ENCODE measurements at places on chromosomes 16 and 17. TPM values are rescaled to one million over a fixed set of nuclear protein-coding genes. Genes with fewer than 3 reads are reported as not detected.

SLC6A4 gene
- total RNA-seq = 0.11 TPM

MAPT gene
- 0.75 TPM for total RNA-seq

ALOX12 gene
- total RNA-seq = 0.75 TPM

MFSD6L gene
- total RNA-seq = not detected

ETV4 gene
- total RNA-seq = 2.9 TPM

GLG1 gene
- 188 TPM for total RNA-seq

ABCA8 gene
- total RNA-seq = 7.6 TPM

GNG13 gene
- not detected for total RNA-seq

FOXN1 gene
- under 0.01 TPM for total RNA-seq

KRTAP4-1 gene
- 0.11 TPM for total RNA-seq

ATP6V0C gene
- total RNA-seq = 13.2 TPM

DRC3 gene
- total RNA-seq = 0.55 TPM

KRT27 gene
- total RNA-seq = not detected

TRPV3 gene
- 1.00 TPM for total RNA-seq

CACNG5 gene
- not detected for total RNA-seq

RASL10B gene
- 1.5 TPM for total RNA-seq

KCTD11 gene
- 6.5 TPM for total RNA-seq

KRTAP1-5 gene
- 54.1 TPM for total RNA-seq

CDC6 gene
- 41.8 TPM for total RNA-seq

TMEM97 gene
- total RNA-seq = 20.5 TPM

NBR1 gene
- total RNA-seq = 131 TPM

SCARF1 gene
- 0.44 TPM for total RNA-seq
